Stimulated activated CD8-positive, alpha-beta memory T cell treated with anti-CD3 and anti-CD28 coated beads, Interleukin-7, amount 100 ng/mL, for 24 hours (primary cell): ENCODE measurements at places on chromosomes 2 and 18.

DNA sequence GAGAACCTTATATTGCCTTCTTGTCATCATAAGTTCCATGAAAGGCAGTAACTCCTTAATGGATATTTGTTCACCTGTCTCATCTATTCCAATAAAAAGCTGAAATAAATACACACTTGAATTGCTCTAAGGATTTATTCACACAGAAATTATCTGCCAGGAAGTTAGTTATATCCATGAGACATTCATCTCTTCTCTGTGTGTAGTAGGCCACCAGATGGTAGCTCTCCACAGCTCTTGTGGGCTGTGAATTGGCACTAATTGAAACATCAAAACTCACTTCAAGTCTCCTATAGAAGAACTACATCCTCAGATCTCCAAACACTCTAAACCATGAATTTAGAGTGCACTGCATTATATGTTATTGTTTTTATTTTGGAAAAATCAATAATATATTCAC lies 189.6 kb downstream of the DSC3 start:
- no peak for DNase-seq

- DNase-seq, result no peak
Observed at GRCh38 chr2:223725494-223725893, 111.9 kb downstream of the AP1S3 start.

DNA sequence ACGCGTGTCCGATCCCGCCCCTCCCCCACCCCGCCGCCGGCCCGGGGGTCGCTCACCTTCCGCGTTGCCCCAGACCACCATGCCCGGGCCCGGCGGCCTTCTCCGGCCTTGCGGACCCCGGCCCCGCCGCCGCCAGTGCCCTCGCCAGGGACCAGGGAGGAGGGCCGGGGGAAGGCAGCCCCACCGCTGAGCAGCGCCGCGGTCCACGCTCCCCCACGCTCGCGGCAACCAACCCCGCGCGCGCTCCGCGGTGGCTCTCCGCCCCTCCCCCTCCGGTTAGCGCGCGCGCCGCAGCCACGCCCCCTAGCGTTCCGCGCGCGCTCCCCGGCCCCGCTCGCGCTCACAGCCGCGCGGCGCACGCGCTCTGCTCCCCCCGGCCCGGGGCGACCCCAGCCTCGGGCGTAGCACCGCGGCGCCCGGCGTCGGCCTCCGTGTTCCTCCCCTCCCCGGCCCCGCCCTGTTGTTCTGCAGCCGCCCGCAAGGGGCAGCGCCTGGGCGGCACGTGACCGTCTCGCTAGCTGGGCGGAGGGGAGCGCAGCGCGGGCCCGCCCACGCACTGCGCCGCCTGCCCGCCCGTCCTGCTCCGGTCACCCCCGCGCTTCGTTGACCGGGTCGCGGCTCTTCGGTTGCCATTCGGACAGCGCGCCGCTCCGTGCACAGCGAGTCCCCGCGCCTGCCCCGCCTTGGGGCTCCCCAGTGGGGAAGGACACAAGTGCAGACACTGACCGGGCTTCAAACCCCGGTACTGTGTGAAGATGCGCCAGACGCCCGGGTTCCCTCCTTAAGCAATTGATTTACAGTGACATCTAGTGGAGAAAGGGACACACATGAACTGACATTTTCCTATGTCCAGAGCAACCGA lies at the start of gene REV1:
TSS of gene REV1 (minus strand) at position 257 of the 862 bp plus-strand sequence. CDS start 25,042 bp downstream, outside the sequence.
- peak; percentile 82 for DNase-seq

GRCh38 chr2:39266139-39266805 lies 22.5 kb upstream of the CDKL4 start:
- no peak for DNase-seq

DNA sequence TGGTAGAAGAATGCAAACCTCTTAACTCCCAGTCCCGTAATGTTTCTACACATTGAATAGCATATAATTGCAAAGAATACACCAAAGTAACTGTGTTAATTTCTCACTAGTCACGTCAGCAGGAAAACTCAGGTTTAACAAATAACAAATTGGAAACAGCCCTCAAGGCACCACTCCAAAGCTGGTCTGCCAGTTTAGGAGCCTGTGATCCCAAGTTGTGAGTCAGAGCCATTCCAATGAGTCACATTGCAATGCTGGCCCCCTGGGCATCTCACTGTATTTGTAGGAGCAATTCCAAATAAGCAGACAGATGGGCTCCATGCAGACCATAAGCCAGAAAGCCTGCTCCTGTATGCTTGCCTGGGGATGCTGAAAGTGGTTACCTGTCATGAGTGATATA lies 143.2 kb upstream of the SETBP1 start:
- no peak for DNase-seq

DNA sequence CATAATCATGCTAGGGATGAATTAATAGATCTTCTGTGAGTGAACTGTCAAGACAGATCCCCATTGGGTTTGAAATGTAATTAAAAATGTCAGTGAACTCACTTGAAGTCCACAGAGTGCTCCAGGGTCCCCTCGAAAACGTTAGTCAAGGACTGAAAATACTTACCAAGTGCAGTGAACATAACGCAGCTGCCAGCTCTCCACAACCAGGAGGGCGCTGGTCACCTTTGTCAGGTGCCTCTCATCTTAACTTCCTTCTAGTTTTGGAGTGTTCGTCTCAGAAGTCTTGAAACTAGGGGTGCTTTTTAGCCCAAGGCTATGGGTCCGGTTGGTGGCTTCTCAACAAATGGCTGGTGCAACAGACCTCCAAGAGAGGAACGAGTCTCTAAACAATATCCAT lies 70.7 kb downstream of the NCK2 start:
- no peak for DNase-seq

GRCh38 chr18:32674491-32674890 lies 98.3 kb downstream of the KLHL14 start:
- DNase-seq, result no peak

DNA sequence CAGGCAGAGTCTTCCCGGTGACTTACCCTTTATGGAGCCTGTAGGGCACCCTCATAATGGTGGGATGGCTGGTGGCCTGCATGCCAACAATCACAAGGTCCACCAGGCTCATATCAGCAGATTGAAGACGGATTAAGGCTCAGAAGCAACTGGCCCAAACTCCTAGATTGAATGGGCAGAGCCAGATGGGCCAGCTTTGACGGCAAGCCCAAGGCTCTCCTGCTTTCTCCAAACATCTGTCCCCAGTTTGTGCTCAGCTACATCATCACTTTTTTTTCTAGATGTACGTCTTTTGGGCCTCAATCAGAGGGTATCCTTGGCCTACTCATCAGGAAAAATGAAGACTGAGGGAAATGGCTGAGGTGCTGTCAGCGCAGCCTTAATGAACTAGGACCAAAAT lies 114.6 kb downstream of the VIT start:
- DNase-seq, result no peak

DNA sequence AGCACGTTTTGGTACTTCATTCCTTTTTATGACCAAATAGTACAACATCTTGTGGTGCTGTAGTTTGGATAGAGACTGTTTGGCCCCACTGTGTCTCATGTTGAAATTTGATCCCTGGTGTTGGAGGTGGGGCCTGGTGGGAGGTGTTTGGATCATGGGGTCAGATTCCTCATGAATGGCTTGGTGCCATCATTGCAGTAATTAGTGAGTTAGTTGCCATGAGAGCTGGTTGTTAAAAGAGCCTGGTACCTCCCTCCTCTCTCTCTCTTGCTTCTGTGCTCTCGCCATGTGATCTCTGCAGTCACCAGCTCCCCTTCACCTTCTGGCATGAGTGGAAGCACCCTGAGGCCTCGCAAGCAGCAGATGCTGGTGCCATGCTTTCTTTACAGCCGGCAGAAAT lies 50.9 kb downstream of the NCAPH start:
- no peak for DNase-seq
